Activated naive CD4-positive, alpha-beta T cell treated with anti-CD3 and anti-CD28 coated beads, Interleukin-2, amount 50 U/mL, for 72 hours (primary cell): ENCODE measurements at places on chromosomes 3 and 15.

- no peak for DNase-seq
Observed at GRCh38 chr3:138469874-138470273, 35.5 kb downstream of the ESYT3 start.

- DNase-seq, result no peak
Observed at GRCh38 chr3:156812521-156813335, 13.4 kb upstream of the LEKR1 start.

DNA sequence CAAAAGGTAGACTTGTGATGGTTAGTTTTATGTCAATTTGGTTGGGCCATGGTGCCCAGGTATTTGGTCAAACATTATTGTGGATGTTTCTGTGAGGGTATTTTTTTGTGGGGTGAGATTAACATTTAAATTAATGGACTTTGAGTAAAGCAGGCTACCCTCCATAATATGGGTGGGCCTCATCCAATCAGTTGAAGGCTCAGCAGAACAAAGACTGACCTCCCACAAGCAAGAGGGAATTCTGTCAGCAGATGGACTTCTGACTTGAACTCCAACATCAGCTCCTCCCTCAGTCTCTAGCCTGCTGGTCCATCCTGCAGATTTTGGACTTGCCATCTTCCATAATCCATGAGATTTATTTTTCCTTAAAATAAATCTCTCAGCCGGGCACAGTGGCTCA is 55.6 kb upstream of the BNC1 start:
- DNase-seq, result no peak

DNA sequence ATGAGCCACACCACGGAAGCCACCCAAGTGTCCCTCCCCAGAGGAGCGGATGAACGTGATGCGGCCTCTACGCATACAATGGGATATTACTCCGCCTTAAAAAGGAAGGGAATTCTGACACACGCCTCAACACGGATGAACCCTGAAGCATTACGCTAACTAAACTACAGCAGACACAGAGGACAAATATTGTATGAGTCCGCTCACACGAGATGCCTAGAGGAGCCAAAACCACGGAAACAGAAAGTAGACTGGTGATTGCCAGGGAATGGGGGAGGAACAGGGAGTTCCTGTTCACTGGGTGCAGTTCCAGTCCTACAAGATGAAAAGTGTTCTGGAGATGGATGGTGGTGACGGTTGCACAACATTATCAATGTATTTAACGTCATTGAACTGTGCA is 32.7 kb downstream of the SRGAP3 start:
- DNase-seq, result no peak

DNA sequence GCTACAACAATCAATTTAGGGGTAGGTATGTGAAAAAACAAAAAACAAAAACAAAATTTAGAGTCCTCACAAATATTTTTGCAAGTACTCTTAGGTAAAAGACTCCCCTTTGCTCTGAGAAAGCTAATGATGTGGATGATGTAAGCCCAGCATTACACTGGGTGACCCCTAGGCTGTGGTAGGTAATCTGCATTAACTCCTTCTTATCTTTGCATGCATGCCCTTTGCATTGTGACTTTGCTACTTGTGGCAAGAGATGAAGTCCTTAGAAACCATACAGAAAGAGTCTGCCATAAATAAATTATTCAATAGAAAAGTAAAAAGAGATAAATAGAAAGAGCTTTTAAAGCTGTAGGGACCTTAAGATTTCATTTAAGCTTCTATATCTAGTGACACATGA is 159.7 kb upstream of the MBNL1 start:
- no peak for DNase-seq
